ENCODE measurements at places on chromosomes 2 and 18.
A peak's percentile ranks its signal among the peaks of the same experiment; 100 is the strongest.

DNA sequence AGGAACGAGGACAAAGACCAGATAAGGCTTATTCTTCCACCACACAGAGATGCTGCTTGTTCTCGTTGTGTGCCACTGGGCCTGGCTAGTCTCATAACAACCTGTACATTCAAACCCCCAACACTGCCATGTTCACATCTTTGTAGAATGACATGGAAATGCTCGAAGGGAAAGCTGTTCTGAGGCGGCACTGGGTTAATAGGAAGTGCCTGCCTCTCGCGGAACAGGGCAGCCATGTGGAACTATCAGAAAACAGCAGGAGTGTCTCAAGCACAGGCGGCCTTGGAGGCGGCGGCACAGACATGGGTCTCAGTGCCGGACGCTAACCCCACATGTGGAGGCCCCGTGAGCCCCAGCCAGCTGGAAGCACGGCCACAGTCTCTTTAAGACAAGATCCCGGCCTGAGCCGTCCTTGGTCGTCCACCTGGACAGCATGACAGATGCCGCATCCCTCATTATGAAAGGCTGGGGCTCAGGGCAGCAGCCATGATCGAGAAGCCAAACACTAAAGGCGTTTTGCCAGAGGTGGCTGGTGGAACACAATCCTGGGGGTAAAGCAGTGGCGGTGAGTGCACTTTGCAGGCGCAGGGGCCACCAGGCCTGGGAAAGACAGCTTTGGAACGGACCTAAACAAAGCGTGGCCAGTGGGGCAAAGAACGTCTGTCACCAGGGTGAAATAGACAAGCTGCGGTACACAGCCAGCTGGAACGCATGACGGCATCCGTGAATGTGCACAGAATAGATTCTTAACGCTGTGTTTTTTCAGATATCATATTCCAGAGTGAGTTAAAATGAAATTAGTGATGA is 161.0 kb downstream of the HDAC4 start:
- no peak for DNase-seq

DNA sequence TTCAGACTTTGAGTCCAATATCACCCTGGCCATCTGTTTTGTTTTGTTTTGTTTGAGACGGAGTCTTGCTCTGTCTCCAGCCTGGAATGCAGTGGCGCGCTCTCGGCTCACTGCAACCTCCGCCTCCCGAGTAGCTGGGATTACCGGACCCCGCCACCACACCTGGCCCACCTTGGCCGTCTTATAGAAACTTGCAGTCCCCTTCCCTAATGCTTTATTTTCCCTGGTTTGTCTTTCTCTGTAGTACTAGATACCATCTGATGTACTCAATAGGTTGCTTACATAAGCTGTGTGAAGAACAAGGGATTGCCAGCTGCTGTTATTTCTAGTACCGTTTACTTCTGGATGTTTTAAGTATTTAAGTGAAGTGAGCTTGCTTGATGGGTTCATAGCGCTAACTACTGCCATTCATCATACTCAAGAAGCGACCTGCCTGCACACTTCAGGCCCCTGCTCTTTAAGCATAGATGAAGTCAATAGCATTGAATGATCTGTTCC is 1.2 kb downstream of the RPL31 start:
- DNase-seq, result no peak

DNA sequence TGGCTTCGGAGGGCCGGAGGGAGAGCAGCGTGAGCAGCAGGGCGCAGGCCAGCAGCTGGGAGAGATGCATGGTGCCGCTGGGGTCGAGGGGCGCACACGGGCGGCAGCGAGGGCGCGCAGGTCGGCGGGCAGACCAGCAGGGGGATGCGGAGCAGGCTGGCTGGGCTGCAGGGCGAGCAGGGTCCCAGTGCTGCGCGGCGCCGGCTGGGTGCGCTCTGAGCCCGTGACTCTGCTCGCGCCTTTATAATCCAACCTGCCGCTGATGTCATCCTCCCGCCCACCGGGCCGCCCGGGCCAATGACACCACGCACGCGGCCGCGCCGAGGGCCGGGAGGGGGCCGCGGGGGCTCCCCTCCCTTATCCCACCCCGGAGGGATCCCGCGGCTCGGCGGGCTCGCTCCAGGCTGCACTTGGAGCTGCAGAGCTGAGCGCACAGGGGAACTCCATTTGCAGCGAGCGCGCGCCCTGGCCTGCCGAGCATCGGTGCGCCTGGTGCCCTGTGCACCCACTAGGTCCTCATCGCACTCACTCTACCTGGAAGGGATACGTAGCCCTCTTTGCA is at the start of gene NPPC:
Gene NPPC, minus strand, starts transcription at position 217 of the 562 bp plus-strand sequence. Its CDS starts 147 bp downstream, at position 70.
- DNase-seq, result peak; percentile 64

GRCh38 chr2:178452334-178452733 is 1.2 kb downstream of the PJVK start:
- no peak for DNase-seq

GRCh38 chr2:37623406-37623805 is 48.0 kb downstream of the CDC42EP3 start:
- no peak for DNase-seq

- no peak for DNase-seq
Observed at GRCh38 chr18:10518595-10519255, 7.1 kb upstream of the NAPG start.

DNA sequence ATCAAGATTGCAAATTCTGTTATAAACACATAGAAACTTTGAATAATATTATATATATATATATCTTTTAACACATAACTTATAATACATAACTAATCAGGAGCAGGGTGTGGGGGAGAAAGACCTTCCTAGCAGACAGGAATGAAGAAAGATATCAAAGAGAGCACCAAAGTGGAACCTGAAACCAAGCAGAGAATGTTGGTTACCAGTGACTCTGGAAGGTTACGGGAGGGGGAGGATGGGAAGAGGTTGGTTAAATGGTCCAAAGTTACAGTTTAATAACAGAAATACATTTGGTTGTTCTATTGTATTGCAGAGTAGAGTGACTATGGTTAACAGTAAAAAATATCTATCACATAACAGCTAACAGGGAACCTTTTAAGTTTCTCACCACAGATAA is 366.7 kb downstream of the LRRTM4 start:
- no peak for DNase-seq
